ENCODE measurements at places on chromosomes 1 and 21.

GRCh38 chr1:18999359-18999758 is 42.9 kb upstream of the IFFO2 start:
- no peak for DNase-seq

DNA sequence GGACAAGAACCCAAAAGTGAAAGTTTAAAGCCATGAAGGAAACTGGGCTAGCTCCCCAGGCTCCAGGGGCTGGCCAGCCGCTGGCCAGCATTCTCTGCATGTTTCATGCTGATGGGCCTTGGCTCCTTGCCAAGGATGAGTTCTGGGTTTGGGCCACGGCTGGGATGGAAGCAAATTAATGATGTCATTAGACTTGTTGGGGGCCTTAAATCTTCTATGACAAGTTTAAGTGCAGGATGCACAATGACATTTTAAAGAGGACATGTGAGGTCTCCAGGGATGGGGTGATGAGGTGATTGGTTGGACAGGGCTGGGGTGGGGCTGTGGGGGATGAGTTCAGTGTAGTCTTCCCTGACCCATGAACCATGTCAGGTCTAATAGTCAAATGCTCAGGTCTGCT is 199.6 kb downstream of the TRABD2B start:
- DNase-seq = no peak

DNA sequence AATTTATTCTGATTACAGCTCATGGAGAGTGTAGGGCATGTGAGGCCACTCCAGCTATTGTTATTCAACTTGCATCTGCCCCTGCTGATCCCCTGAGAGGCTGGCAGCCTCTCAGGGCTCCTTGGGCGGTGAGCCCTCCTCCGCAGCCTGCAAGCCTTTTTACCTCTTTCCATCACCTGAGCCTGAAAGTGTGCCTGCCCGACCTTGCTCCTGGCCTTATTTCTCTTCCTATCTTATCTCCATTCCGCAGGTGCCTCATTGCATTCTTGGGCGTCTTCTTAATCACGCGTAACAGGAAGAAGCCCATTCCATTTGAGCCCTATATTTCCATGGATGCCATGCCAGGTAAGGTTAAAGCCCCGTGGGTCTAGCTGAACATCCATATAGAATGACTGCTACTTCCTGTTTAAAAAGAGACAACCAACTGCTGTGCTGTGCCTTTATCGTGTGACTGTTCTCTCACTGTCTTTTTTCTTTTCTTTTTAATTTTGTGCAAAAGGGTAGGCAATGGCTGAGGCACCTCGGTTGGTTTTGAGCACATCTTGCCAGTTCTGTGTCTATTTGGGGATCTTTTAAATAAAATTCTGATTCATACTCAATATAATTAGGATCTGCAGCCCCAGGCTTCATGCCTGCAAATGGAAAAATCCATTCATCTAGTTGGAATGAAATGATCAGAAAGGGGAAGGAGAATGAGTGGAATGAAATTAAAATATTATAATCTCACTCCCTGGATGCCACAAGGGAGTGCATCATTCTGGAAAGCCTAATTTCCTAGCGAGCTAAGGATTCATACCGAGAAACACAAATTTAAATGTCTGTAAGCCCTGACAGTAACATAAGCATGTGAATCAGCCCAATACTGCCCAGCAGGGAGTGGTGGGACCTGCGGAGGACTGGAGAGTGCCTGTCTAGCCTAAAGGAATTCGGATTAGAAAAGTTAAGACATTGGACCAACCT is 38.6 kb upstream of the RCAN3 start:
- no peak for DNase-seq

- no peak for DNase-seq
Observed at GRCh38 chr1:108699375-108700332, 7.5 kb downstream of the PRPF38B start.

DNA sequence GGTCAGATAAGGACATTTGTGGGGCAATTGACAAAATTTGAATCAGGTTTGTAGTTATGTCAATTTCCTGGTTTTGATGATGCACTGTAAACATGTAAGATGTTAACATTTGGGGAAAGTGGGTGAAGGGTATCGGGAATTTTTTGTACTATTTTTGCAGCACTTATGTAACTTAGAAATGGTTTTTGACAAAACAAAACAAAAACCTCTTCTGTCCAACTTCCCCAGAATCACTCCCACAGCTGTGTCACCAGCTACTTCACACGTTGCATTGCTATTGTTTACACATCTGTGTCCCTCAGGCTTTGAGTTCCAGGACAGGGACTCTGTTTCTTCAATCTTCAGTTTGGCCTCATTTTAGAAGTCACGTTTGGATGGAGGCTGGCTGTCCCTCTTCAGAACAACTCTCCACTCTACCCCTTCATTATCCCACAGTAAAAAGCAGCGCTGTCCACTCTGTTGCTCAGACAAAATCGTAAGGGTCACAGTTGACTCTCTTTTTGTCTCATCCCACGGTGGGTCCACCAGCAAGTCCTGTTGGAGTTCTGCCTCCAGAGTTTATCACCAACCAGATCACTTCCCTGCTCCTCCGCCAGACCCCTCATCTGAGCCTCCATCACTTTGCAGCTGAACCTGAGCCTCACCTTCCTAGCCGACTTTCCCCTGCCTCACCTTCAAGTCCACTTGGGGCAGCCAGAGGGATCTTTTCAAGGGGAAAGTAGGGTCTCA is 63.2 kb downstream of the NENF start:
- DNase-seq = no peak

- DNase-seq = peak; percentile 44
Observed at GRCh38 chr21:39125752-39126485, 57.3 kb downstream of the PSMG1 start.

DNA sequence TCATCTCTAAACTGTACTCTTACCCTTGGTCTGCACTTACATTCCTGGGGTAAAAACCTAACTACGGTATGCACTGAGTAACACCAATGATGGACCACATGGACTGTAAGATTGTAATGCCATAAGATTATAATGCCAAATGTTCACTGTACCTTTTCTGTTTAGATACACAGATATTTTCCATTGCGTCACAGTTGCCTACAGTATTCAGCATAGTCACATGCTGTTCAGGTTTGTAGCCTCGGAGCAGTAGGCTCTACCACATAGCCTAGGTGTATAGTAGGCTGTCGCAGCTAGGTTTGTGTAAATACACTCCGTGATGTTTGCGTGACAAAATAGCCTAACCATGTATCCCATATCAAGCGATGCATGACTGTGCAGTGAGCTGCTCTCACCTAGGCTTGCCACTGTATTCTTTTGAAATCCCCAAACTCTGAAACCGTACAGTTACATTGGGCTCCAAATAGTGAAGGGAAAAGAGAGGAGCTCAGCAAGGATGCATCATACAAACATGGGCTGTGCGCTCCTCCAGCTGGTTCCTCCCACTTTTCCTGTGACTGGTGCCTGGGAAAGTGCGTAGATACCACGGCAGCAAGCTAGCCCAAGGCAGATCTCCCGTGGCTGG is 35.2 kb downstream of the CFAP57 start:
- peak; percentile 68 for DNase-seq

DNA sequence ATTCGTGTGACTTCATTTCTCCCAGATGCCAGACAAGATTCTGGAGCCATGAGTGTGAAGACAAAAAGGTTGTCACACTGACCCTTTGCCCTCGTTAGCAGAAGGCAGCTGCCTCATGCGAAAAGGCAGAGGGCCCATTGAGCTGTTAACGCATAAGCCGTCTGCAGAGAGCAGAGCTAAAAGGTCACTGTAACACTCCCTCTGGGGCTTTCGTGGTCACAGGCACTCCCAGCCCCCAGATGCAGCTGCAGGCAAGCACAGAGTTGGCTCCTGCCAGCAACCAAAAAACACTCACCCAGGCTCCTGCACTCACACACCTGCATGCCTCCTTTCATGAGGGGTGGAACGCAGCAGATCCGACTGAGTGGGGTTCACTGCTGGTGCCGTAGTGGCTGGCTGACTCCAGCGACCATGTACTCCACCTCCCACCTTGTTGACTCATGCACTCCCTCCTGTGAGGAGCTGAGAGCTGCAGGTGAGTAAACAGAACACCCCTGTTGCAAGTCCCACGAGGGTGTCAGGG is 287.5 kb downstream of the SMYD3 start:
- no peak for DNase-seq

DNA sequence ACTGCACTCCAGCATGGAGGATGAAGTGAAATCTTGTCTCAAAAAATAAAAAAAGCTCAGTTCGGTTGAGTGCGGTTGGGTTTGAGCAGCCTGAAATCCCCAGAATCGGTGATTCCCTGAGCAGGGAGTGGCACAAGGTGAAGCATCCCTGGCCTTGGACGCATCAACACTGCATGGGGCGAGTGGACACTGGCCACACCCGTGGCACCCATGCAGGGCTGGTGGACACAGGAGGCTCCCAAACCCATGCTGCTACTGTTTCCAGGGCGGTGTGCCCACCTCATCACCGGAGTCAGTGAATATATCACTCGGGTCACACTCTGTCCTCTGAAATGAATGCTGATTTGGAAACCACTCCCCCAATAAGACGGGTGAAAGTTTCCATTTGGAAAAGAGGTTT is 53.4 kb upstream of the ACTRT2 start:
- no peak for DNase-seq

DNA sequence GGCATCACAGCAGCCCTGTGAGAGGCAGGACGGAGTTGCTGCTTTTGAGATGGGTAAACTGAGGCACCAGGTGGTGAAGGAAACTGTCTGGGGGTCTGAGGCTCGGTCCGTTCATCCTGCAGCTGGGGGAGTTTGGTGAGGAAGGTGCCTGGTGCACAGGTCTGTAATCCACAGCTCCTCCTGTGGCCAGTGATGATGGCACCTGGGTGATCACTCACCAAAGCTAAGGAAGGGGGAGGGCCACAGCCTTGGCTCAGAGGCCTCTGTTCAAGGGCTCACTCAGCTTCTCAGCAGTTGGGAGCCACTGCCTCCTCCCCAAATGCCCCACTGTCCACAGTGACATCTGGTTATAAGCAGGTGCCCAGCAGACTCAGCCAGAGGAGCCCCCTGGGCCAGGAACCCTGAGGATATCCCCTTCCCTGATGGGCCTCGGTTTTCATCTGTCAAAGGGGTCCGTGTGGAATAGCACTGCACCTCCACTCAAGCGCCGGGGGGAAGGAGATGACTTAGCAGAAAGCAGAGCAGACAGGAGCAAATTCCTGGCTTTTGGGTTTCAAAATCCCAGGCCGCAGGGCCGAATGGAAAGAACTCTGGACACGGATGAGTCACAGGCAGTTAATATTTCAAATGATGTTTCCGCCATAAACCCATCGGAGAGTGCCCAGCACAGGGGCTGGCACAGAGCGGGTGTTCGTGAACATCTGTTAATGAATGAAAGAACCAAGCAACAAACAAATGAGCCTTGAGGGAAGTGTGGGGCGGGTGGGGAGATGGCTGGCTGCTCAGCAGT is 82.8 kb downstream of the DMRTB1 start:
- no peak for DNase-seq

DNA sequence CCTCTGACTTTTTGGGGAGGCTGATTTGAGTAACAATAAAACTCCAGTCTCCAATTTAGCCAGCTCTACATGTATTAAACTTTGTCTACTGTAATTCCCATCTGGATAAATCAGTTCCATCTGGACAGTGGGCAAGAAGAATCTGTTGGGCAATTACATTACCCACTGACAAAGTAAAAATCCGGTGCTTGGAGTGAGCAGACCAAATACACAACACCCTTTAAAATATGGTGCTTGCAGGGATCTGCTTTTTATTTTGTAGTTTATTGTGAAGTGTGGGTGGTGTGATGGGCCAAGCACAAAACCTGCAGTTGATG is 8.9 kb upstream of the CD55 start:
- DNase-seq = no peak

DNA sequence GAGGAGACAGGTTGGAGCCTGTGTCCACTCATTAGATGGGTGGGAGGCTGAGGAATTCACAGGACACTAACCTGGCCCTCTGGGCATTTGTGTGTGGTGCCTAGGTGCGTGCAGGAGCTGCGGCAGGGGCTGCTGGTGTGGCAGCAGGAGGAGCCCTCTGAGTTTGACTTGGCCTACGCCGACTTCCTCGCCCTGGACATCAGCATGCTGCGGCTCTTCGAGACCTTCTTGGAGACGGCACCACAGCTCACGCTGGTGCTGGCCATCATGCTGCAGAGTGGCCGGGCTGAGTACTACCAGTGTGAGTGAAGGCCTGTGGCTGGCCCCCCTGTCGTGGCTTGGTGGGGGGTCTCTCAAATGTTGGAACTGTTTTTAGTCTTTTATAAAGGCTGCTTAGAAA is 3.6 kb downstream of the XKR8 start:
- no peak for DNase-seq
